ENCODE measurements at places on chromosomes 12 and 14. TPM values are rescaled to one million over a fixed set of nuclear protein-coding genes. Genes with fewer than 3 reads are reported as not detected.

FAM216A gene
- total RNA-seq: 25.8 TPM

NTN4 gene
- 96.4 TPM for total RNA-seq

GRCh38 chr14:62947301-62947700 is 98.0 kb downstream of the KCNH5 start:
- no peak for DNase-seq

GRCh38 chr14:34699873-34700621 is 14.3 kb downstream of the CFL2 start:
- DNase-seq: peak; percentile 80

DNA sequence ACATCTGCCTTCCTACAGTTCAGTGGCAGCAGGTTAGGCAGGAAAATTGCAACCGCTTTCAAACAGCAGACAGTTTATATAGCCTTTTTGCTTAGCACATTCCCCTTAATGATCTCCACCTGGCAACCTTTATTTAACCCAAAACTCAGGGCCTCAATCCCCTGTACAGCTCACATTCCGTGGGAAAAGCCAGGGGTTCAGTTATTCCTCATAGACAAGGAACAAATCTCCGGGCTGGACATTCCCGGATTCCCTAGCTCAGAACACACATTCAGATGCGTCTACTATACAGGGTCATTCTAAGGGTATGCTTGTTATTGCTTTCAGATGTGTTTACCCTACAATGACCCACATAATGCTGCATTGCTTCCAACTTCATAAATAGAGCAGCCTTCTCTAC is 73.8 kb upstream of the DCN start:
- no peak for DNase-seq

DNA sequence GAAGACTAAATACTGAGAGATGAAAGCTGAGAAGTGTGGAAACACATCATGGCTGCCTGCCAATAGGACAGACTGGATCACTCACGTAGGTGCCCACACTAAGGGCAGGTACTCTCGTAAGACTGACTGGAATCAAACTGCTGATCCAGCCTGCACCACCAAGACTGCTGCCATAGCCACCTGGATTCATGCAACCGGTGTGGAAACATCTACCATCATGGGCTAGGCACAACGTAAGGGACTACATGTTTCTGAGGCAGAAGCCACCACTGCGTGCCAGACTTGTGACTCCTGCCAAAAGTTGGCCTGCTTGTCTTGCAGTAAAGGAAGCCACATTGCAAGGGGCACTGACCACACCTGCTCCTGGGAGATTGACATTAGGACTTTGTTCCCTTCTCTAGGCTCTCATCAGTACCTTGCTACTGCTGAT is 3.8 kb downstream of the POMT2 start:
- DNase-seq: peak; percentile 81

DNA sequence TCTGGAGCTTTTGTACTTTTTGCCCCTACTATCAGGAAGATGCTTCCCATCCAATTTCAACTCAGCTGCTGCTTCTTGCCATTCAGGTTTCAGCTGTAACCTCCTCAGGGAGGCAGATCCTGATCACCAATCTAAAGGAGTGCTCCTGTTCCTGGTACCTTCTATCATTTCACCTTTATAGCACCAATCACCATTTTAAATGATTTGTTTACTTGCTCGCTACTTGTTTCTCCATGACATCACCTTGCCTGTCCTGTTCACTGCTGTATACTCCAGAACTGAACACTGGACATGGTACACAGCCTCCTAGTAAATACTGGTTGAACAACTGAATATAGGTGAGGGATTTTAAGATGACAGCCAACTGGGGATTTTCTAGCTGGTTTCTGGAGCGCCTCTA is 287.2 kb upstream of the DIO2 start:
- DNase-seq: no peak

DNA sequence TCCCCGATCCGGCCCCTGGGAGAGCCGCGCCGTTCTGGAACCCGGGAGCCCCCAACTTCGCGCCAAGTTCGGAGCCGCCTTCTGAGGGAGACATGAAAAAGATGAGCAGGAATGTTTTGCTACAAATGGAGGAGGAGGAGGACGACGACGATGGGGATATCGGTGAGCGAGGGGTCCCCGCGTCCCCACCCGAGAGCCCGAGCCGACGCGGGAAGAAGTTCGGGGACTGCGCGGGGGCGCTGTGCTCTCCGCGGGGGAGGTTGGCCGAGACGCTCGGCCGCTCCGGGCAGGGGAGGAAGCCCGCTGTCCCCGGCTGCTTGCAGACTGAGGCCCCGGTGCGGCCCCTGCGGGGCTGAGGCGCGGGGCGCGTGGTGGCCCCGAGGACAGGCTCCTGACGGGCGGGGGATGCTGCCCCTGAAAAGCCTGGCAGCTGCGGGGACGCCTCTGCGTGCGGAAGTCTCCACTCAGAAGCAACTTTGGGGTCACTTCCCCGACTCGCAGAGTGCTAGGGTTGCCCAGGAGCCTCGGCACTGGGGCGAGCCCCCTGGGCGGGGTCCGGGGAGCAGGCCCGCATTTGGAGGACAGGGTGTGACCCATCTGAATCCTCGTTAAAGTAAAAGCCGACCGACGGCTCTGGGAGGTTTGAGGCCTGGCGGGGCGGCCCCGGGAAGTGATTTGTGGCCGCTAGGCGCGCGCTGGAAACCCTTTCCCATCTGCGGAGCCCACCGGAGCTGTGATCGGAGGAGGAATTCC is 511 bp downstream of the ANO6 start:
- peak; percentile 55 for DNase-seq

GRCh38 chr12:118126119-118126757 is 9.7 kb upstream of the PEBP1 start:
- no peak for DNase-seq

Data from MCF 10A (cell line).